Adrenal gland (tissue), 19 donors: ENCODE measurements at places on chromosomes 7 and 10.

DNA sequence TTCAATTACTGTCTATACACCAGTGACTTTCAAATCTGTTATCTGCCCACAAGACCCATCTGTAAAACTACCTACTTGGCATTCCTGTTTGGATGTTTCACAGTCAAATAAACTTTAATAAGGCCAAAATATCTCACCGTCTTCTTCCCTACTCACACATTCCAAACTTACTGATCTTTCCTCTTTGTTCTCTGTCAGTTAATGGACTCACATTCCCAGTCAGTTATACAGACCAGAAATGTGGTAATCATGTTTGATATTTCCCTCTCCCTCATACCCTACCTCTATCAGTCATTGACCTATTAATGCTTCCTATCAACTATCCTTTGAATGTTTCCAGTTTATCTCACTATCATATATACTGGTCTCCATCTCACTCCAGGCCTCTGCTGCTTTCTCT lies 28.5 kb upstream of the HDAC9 start:
- DNase-seq: no peak

GRCh38 chr10:116995648-116996047 lies 9.3 kb downstream of the SHTN1 start:
- no peak for DNase-seq

DNA sequence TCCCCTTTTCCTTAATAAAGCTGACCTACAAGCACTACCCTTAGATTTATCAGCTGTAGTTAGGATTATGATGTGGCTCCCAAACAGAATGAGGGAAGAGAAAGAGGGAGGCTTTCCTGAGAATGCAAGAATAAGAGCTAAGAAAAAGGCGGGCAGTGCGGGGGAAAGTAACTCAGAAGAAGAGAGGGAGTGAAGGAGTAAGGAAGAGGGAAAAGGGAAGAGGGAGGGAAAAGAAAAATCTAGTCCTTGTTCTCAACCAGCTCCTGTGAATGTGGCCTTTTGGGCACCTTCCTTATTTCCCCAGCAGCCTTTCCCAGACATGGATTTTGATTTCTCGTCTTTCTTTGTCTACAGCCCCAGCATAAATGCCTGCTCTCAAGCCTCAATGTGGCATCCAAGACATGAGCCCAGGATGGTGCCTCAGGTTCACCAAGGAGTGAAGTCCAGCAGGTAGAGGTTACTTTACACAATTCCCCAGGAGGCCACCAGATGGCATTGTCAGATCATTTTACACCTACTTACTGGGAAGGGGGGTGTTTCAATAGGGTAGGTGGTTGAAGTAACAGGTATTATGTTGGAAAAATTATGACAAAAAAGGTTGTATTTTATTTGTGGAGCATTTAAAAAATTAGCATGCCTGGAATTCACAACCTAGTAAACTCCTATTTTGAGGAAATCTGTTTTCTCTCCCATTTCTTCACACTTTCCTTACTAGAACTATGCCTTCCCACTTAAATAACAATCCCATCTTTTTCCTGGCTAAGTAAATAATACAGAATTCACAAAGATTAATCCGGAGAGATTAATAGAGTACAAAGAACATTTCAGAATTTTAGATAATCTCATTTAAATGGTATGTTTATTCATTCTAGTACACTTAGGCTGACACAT lies 106.5 kb downstream of the HTR7 start:
- peak; percentile 30 for DNase-seq

DNA sequence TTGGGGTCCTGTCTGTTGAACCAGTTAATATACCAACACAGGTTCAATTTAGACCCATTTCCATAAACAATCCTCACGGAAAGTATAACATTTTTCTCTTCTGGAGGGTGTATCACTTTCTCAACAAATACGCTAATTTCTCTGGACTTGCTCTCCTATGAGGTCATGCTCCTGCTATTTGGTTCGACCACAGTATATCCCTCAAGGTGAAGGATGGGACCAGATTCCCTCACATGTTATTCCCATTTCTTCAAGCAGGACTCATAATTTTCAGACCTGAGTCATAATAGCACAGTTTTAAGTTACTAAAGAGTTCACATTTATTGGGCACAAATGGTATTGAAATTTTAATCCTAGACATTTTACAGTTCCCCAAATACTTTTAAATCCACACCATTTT lies 57.2 kb downstream of the ADAM12 start:
- DNase-seq: no peak

DNA sequence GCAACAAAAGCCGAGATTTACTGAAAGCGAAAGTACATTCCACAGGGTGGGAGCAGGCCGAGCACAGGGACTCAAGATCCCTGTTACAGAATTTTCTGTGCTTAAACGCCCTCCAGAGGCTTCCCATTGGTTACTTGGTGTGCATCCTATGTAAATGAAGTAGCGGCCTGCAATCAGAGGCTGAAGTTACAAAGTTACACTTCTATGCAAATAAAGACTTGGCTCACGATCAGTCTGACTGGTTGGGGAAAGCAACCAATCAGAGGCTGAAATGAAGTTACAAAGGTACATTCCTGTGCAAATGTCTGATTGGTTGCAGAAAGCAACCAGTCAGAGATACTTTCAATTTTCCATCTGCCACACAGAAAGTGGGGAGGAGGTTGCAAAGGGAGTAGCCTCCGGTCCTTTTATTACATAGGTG lies 4.1 kb downstream of the ACBD7 start:
- DNase-seq: peak; percentile 60
